ENCODE measurements at places on chromosomes 4 and X.

DNA sequence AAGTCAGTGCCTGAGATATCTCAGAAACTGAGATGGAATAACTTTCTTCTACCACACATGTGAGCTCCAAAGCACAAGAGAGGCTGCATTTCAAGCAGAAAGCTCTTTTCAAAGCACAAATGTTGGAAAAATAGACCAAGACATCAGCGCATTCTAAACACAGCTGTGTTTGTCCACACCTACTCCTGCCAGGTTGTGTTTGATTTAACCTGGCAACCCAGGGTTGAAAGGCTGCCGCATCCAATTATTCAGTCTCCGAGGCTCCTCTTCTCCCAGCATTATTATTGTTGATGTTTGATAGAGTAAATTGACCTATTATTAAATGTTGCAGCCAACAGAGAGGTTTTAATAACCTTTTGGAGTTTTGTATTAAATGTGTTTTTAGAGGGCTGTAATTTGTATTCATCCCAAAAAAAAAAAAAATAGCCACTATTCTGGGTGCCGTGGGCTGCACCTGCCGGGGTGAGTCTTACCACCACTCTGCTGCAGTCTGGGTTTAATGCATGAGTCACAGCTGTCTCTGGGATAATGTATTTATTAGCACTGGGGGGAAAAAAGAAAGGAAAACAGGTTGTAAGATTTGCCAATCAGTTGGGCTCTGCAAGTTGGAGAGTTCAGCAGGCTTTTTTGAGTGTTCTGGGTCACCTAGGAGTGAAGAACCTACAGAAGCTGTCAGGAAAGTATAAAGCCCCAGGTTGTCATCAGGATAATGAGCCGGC is 105.2 kb upstream of the NOCT start:
- no peak for DNase-seq

- DNase-seq = no peak
These were observed 52.2 kb downstream of the CLCN4 start for GRCh38 chrX:10208953-10209352.

GRCh38 chrX:65985922-65986588 is 53.8 kb downstream of the VSIG4 start:
- DNase-seq = no peak

DNA sequence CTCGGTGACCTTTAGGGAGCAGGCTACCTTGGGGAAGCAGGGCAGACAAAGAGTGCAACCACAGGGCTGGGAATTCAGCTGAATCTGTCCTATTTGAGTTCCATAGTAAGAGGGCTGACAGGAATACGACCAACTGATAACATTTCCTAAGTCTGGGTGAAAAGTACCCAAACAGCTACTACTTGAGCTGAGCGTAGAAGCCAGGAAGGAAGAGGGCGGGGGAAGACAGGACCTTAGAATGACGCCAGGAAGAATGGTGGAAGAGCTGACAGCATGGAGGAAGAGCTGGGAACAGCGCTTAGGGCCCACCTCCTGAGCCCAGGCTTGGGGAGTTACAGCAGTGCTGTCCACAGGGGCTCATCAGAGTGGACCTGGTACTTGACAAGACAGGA is 14.4 kb downstream of the MECP2 start:
- DNase-seq = no peak

- DNase-seq = no peak
These were observed 53.3 kb downstream of the FBXL5 start for GRCh38 chr4:15601862-15602261.

- no peak for DNase-seq
These were observed 99.2 kb upstream of the ARSJ start for GRCh38 chr4:114078636-114079035.

GRCh38 chrX:133709501-133709900 is 275.9 kb downstream of the GPC3 start:
- no peak for DNase-seq
